ENCODE measurements at places on chromosomes 2 and 18. TPM values are rescaled to one million over a fixed set of nuclear protein-coding genes. Genes with fewer than 3 reads are reported as not detected.

NTSR2 gene
- total RNA-seq, result not detected

NETO1 gene
- not detected for total RNA-seq

EPB41L3 gene
- total RNA-seq, result 0.34 TPM

ALPG gene
- total RNA-seq, result 0.10 TPM

RAB17 gene
- 41.8 TPM for total RNA-seq

SERPINB11 gene
- not detected for total RNA-seq

FOXI3 gene
- not detected for total RNA-seq

UGT1A8 gene
- not detected for total RNA-seq

GALNT5 gene
- 3.9 TPM for total RNA-seq

RESP18 gene
- not detected for total RNA-seq

POMC gene
- not detected for total RNA-seq

MAP3K19 gene
- not detected for total RNA-seq

CDK15 gene
- total RNA-seq, result not detected

FEV gene
- total RNA-seq, result not detected

AP1S3 gene
- 185 TPM for total RNA-seq

GPR35 gene
- total RNA-seq, result 4.2 TPM

DNA sequence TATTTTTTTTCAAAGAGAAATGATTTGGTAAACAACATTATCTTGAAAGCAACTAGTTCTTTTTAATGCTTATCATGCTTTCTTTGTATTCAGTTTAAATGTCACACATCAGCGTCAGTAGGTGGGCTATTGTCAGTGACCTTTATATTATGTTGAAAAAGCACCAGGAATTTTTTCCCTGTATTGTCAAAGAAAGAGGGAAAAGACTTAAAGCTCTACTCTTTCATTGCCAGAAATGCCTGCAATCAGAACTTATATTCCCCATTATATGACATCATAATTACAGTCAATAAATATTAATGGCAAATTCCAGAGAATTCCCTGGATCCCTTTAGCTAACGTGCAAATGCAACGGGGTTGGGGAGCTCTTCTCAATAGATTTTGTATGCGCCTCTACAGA lies 353.9 kb downstream of the CDH2 start:
- no peak for DNase-seq

DNA sequence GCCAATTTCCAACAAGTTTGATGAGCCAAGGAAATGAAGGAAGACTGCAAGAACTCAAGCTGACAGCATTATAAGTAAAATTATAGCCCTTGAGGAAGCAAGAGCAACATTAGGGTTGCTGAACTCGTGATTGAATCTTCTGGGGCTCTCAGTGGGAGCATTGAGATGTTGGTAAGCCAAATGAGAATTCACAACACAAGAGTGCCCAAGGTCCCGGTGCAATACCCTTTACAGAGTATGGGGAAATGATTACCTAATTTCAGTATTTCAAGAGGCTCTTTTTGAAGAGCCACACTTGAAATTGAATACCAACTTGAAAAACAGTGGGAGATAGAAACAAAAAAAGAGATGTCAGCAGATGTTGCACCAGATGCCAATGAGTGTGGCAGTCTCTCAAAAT lies 554.5 kb downstream of the STK39 start:
- DNase-seq, result no peak

- DNase-seq, result no peak
These were observed 65.6 kb downstream of the TWSG1 start for GRCh38 chr18:9400197-9400596.

- DNase-seq, result no peak
These were observed 6.1 kb downstream of the SLC66A2 start for GRCh38 chr18:79945118-79946042.

DNA sequence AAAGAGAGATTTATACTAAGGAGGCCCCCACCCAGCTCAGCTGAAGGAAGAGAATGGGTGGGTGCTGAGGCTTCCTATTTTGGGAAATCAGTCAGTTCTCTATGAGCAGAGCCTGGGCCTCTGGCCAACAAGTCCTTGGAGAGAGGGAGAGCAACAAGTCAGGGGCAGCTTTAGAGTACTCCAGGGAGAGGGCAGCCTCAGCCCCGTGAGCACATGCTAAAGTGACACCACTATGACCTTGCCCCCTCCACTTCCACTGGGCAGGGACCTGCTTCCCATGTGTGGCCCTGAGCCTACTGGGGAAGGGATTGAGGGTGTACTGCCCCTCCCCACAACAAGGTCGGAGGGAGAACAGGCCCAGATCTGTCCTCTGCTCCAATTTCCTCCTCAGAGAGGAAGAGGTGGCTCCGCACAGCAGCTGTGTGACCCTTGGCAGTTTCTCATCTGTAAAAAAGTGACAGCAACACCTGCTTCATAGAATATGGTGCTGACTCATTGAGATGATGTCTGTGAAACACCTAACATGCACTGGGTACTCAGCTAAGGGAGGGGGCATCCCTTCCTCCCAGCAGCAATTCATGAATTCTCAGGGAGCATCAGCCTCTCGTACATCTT lies 72.9 kb downstream of the CLHC1 start:
- DNase-seq, result no peak

DNA sequence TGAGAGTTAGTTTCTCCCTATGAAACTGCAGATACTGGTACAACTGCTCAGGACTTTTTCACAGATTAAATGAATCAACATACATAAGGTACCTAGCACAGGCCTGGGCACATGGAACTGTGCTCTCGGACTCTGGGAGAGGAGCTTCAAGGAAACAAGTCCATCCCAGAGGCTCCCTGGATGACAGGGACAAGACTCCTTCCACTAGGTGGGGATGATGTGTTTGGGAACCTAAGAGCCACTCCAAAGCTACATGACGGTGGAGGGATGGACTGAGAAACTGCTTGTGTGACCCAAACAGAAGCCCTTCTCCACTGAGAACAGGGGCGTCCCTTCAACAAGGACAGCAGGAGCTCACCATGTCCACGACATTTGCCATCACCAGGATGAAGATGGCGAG lies 37.1 kb downstream of the CENPO start:
- peak; percentile 10 for DNase-seq

- DNase-seq, result no peak
These were observed 269.3 kb downstream of the TTC32 start for GRCh38 chr2:19632403-19632991.

- no peak for DNase-seq
These were observed 206.8 kb downstream of the LPIN1 start for GRCh38 chr2:11953258-11953657.

DNA sequence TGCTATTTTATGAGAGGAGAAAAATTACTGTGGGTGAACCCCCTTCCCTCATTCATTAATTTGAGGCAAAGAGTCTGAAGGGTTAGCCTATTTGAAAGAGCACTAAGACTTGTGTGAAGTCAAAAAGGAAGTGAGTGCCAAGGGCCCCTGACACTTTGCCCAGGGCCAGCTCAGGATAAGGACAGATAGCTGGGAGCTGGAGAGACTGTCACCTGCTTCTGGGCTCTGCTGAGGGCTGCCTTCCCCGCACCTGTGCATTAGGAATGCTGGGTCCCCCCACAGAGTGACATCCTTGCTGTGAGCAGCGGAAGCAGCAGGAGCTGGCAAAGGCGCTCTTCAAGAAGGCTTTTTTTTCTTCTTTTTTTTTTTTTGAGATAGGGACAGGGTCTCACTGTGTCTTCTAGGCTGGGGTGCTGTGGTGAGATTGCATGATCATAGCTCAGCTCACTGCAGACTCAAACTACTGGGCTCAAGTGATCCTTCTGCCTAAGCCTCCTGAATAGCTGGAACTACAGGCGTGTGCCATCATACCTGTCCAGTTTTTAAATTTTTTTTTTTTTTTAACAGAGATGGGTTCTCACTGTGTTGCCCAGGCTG lies 148.3 kb downstream of the AQP4 start:
- DNase-seq, result no peak

DNA sequence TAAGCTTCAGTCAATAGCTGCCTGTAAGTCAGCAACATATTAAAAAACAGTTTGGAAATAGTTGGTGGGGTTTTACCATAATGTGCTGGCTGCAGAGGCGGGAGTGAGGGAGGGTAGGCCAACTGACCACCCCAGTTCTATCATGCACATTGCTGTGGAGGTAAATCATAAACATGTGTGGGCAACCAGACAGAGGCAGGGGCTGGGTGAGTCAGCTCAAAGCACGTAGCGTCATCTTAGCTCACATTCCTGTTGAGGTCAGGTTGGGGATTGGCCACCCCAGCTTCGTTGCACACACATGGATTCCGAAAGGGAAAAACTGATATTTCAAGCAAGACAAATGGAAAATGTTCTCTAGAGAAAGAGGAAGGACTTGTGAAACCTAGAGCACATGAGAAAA lies 19.5 kb downstream of the GPR45 start:
- no peak for DNase-seq

GRCh38 chr2:232449964-232450363 lies 6.0 kb upstream of the ALPI start:
- DNase-seq, result no peak

DNA sequence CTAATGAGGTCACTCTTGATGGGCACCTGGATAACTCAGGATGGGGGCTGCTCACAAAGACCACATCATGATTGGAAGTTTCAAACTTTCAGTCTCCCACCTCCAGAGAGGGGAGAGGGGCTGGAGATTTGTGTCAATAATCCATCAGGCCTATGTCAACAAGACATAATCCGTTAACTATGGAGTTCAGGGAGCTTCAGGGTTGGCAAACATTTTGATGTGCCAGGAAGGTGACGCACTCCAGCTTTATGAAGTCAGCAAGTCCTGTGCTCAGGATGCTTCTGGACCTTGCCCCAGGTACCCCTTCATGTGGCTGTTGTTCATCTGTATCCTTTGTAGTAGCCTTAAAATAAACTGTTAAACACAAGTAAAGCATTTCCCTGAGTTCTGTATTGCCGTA lies 19.0 kb downstream of the SKA1 start:
- no peak for DNase-seq

- DNase-seq, result no peak
These were observed 238.5 kb upstream of the EPHA4 start for GRCh38 chr2:221810650-221811049.

- DNase-seq, result no peak
These were observed 397.9 kb downstream of the MEIS1 start for GRCh38 chr2:66832646-66833435.

DNA sequence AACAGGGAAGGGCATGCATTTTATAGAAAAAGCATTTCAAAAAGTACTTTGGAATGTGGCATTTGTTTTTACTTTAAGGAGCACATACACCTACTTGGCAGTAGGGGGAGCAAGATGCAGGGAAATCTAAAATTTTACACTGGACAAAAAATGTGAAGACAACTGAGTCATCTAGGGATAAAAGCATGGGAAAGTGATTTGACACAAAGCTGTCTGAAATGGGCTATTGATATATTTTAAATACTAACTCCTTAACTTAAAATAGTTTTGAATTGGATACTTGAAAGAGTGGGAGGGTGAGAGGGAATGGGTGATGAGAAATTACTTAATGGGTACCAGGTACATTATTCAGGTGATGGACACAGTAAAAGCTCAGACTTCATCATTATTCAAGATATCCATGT lies 15.8 kb downstream of the TMEM200C start:
- no peak for DNase-seq

- no peak for DNase-seq
These were observed 7.1 kb downstream of the GBX2 start for GRCh38 chr2:236161082-236161462.

- DNase-seq, result no peak
These were observed 260.4 kb upstream of the SP5 start for GRCh38 chr2:170454471-170455372.

GRCh38 chr2:50951437-50951836 lies 80.5 kb downstream of the NRXN1 start:
- no peak for DNase-seq

DNA sequence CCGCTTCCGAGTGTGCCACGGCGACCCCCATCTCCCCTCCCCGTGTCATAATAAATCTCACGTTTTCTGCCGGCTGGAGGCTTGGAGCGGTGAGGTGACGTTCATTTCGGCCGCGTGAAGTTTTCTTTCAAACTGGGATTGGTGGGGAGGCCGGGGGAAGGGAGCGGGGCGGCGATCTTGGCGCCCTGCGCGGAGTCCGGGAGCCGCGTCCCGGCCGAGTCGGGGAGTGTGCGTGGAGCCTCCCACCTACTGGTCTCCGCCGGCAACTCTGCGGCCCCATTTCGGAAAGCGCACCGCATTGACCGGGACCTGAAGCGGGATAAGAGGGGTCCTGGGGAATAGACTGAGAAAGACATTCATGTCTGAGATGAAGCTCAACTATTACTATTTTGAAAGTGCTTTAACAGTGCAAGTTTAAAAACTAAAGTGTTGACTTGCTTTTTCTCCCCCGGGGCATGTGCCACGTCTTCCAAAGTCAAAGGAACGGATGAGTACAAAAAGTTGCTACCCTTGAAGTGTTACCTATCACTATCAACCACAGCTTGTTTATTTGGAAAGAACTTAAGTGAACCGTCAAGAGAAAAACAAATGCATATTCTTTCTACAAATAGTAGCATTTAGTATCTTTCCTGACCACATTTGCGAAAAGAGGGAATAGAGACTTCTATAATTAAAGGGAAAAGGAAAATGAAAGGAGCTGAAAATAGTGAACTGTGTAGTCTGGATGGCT lies 818 bp upstream of the IKZF2 start:
- DNase-seq, result peak; percentile 2

GRCh38 chr2:27072920-27073319 lies 1.5 kb upstream of the OST4 start:
- DNase-seq, result no peak

- no peak for DNase-seq
These were observed 18.0 kb upstream of the OLA1 start for GRCh38 chr2:174266288-174266687.

DNA sequence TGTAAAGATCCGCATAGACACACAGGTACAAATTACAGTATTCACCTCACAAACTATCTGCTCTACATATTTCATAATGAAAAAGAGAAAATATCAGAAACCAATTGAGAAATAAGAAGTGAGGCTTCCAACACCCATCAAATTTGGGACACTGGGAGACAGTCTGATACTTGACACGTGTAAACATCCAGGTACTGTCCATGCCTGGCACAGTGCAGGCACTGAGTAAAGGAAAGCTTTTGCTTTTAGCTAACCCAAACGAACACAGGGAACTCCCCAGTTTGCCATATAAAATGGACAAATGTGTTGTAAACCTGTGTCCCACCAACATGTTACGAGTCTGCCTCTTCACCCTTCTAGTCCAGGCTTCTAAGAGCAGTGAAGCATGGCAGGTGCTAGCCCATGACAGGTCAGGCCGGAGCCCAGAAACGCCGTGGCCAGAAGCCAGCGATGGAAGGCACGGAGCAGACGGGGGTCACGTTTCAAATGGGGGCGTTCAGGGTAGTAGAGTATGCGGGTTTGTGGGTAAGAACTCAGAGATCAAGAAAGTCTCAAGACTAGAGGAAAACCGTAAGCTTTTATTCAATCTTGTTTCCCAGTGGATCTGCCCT lies 27.0 kb downstream of the CDH2 start:
- no peak for DNase-seq

DNA sequence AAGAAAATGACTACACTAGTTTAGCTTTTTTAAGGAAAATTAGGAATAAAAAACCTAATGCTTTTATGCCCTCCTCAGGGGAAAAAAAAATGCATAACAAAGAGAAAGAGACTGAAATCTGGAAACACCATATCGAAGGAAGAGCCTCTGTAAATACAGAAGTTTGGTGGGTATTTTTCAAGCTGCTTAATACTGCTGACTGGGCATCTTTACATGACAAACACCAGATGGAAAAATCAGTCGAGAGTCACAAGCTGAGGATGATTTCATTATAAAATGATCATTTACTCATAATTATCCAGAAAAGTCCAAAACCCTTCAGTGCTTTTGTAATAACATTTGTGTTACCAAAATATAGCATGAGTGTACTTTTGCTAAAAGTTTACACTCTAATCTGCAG lies 1600.7 kb upstream of the ACVR2A start:
- DNase-seq, result no peak

- DNase-seq, result no peak
These were observed 17.4 kb upstream of the SLC35G4 start for GRCh38 chr18:11591957-11592356.
